ENCODE measurements at places on chromosomes 11 and 22. TPM values are rescaled to one million over a fixed set of nuclear protein-coding genes. Genes with fewer than 3 reads are reported as not detected.

Gene SERHL2
- total RNA-seq = 2.3 TPM

Gene DDI1
- not detected for total RNA-seq

Gene SVIP
- 86.7 TPM for total RNA-seq

Gene PTDSS2
- total RNA-seq = 17.3 TPM

Gene PAX6
- total RNA-seq = not detected

Gene MPZL2
- total RNA-seq = 20.1 TPM

Gene AGBL2
- total RNA-seq = 2.9 TPM

Gene HEPN1
- total RNA-seq = not detected
